Stimulated activated CD4-positive, alpha-beta T cell treated with anti-CD3 and anti-CD28 coated beads, Interleukin-1b, Interleukin-23, amount 100 ng/mL, for 4 hours (primary cell): ENCODE measurements at places on chromosomes 3 and 15.

- DNase-seq = no peak
Observed at GRCh38 chr15:35381328-35381727, 164.6 kb downstream of the DPH6 start.

GRCh38 chr3:10955711-10956453 is 36.7 kb upstream of the SLC6A1 start:
- no peak for DNase-seq

GRCh38 chr3:51717446-51717845 is 10.6 kb downstream of the GRM2 start:
- no peak for DNase-seq

GRCh38 chr15:66110864-66111263 is 142.7 kb downstream of the MEGF11 start:
- DNase-seq = no peak

- DNase-seq = no peak
Observed at GRCh38 chr3:120177707-120178306, 83.6 kb upstream of the GSK3B start.

- DNase-seq = no peak
Observed at GRCh38 chr15:95368755-95369601, 961.5 kb upstream of the NR2F2 start.

- no peak for DNase-seq
Observed at GRCh38 chr15:67187351-67187854, 67.1 kb downstream of the AAGAB start.

- no peak for DNase-seq
Observed at GRCh38 chr15:93136606-93137005, 47.6 kb upstream of the RGMA start.

DNA sequence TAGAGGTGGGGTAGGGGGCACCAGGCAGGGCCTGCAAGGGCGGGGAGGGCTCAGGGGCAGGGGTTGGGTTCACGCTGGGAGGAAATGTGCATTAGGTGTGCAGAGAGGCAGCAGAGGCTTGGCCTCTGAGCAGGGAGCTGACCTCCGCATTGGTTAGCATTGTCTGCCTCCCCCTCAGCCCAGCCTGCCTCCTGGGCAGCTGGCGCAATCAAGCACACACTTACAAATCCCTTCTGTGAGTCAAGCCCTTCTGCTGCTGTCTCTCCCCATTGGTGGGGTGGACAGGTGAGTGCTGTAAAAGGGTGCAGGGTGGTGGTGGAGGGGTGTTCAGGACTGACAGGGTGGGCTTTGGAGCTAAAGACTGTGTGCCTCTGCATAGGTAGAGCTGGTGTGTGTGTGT is 9.3 kb downstream of the LOXL1 start:
- DNase-seq = no peak

DNA sequence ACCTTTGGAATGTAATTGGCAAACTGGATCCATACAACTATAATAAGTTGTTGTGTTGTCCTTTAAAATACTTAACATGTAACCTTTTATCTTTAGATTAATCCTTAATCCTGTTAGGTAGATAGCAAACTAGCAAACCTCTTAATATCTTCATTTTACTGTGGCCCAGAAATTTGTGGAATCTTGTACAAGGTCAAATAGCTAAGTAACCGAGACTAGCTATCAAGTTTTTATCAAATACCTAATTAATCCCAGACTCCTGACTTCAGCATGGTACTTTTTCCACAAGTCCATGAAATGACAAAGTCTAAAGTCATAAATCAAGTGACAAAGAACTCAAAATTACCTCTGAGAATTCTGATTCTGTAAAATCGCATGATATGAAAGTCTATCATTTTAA is 4.4 kb downstream of the GATM start:
- no peak for DNase-seq
